Foreskin fibroblast (primary cell): ENCODE measurements at places on chromosomes 4 and X.

DNA sequence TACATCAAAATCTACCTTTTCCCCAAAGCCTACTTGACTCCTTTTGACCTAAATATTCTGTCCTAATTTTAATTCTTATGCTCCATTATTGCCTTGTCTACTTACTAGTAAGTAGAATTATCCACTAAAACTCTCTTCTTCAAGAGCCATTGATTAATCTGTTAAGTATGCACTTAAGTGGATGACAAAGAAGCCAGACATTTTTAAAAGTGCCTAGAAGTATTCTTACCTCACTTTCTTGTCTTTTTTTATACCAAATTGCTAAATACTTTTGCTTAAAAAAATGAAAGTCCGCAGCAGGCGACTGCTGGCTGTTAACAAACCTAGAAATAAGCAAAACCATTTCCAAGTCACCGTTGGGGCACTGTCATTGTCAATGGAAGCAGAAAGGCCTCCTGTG lies 20.1 kb upstream of the FRMPD4 start:
- peak; percentile 8 for DNase-seq

GRCh38 chr4:37685823-37686372 lies 278 bp downstream of the RELL1 start:
- DNase-seq: peak; percentile 71

DNA sequence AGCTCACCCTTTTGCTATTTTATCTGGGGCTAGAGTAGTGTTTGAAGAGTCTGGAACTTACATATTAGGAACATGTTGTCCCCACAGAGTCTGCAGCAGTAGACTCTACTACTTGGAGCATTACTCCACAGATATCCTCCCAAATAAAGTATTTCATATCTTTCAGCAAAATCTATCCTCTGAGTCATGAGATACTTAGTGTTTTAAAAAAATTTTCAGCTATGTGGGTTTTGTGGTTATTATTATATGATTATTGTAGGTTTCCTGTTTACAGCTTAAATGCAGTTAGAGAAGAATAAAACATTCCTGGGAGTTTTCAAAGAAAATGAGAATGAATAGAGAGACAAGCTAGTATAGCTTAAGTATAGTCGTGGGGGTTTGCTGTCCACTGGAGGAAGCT lies 30.9 kb downstream of the PAGE2 start:
- no peak for DNase-seq

GRCh38 chr4:14329228-14329627 lies 673.1 kb upstream of the CPEB2 start:
- no peak for DNase-seq
